Stimulated activated CD4-positive, alpha-beta T cell treated with anti-CD3 and anti-CD28 coated beads, TNF-alpha, amount 100 ng/mL, for 1 hour (primary cell): ENCODE measurements at places on chromosomes 12 and 14.
A peak's percentile ranks its signal among the peaks of the same experiment; 100 is the strongest.

DNA sequence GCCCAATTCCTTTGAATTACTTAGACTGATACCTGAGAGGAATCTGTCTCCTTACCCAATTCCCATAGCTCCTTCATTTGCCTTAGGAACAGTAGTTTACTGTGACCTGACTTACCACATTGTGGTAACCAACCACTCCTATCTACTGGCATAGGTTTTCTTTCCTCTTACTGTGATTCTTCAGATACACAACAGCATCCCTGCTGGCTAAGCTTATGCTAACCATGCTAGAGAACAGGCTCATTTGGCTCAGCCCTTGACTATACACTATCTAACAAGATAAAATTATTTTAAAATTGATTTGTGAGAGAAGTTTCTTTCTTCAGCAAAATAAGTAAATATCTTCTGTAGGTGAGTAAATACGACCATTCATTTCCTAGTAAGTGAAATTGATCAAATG lies 320.4 kb upstream of the DDHD1 start:
- DNase-seq = no peak

DNA sequence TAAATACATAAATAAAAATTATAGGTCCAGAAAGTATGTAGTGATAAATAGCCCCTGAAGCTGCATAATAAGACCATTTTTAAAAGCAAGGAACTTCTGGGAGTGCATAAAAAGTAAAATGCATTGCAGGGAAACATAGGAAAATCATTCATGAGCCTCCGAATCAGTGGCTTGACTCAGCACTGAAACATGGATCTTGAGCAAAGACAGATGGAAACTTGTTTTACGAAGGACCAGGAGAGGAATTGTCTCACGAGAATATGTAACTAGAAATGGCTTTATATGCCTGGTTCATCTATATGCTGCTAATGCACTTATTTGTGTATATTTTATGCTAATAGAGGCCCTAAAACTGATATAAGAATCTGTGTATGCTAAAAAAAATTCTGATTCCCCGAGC lies 14.7 kb downstream of the TMEM30B start:
- DNase-seq = no peak

DNA sequence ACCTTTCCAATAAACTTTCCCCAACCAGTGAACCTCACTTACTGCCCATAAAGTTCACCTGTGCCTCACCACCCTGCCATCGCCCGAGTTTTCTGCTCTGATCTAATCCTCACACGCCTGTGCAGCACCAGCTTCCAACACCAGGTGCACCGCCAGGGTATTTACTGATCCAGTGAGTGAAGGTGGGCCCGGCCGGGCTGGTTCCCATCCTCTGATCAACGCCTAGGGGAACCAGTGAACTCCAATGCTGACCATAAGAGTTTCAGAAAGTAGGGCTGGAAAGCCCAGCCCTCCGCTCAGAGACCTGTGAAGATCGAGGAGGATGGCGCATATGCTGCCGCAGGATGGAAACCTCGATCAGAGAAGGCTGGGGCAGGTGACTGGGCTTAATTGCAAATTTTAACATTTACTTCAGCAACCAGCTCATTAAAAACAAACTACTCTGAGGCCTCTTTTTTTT lies 685 bp upstream of the MYL6B start:
- no peak for DNase-seq

DNA sequence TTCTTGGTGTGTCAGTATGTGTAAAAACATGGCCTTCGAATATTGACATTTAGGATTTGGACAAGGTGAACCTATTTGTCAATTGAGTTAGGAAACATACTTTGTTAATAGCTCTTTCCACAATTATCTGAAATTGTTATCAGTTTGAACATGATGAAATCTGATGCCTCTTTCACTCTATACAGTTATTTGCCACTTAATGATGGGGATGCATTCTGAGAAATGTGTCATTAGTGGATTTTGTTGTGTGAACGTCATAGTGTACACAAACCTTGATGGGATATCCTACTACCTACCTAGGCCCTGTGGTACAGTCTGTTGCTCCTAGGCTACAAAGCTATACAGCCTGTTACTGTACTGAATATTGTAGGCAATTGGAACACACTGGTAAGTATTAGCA lies 4.8 kb downstream of the TULP3 start:
- DNase-seq = no peak

- DNase-seq = no peak
These were observed 58.5 kb upstream of the PRICKLE1 start for GRCh38 chr12:42648061-42648460.

DNA sequence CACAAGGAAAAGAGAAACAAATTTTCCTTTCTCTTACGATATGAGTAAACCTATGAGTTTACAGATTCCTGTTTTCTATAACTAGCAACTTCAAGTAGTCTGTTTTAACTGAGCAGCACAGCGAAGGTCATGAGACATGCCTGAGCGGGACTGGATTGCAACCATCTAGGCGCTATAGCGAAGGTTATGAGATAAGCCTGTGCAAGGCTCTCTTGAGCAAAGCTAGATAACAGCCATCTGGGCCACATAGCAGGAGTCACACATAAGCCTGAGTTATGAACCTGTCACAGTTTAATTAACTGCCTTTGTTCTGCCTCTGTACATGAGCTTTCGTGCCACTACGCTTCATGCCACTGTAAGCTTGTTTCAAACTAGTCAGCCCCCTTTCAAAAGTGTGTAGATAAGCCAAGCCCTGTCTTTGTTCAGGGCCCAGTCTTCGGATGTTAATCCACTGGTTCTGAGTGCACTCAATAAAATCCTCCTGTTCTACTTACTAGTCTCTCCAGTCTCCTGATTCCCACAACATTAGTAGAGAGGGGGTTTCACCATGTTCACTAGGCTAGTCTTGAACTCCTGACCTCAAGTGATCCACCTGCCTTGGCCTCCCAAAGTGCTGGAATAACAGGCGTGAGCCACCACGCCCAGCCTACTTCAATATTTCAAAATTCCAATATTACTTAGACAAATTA lies 47.1 kb downstream of the SEC23A start:
- DNase-seq = no peak

DNA sequence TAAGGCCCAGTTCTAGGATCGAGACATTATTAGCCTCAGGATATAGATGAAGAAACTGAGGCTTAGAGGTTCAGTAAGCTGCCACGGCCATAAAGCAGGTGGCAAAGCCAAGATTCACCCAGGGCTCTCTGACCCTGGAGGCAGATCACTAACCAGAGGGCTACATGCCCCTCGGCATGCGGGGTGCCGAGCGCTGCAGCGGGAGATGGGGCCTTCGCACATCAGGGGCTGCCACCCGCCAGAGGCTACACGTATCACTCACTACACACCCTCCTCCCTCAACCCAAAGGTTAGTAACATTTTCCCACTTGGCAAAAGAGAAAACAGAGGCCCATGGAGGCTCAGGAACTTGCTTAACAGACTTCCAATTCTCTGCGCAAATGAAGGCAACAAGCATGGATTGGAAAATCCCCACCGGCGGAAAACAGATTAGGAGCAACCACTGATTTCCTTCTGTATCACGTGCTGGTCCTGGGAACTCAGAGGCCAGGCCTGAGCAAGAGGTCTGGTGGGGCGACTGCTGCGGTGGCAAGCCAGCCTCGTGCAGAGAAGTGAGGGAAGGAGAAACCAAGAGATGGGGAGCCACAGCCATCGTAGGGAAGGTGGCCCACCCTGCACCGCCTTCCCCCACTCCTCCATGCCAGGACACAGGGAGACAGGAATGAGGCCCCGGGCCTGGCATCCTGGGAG lies 6.0 kb downstream of the CCDC85C start:
- no peak for DNase-seq

- DNase-seq = no peak
These were observed 114.9 kb downstream of the PIWIL1 start for GRCh38 chr12:130452546-130452945.

DNA sequence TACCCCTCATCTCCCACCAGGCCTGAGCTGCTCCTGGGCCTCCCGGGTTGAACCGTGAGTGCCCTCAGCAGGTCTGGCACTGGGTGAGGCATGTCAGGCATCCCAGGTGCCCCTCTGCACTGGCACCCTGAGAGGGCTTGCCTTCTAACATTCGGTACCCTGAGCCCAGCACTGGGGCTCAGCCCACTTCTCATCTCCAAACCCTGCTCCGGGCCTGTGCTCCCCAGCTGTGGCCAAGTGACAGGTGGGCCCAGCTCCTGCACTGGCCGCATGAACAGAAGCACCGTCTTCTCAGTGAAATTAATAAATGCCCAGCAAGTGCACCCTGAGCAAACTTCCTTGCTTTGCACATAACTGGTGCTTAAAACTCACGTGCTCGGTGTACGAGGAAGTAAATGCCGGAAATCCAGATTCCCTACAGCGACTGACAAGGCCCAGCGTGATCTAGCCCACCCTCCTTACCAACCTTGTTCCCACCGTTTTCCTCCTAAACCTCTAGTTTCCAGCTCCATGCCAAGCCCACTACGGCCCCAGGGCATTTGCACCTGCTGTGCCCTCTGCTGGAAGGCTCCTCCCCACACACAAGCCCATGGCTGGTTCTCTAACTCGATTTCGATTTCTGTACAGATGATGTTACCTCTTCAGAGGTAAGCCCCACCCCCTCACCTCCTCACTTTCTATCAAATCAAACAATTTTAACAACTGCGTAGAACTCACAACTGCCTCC lies 115.2 kb upstream of the NCOR2 start:
- no peak for DNase-seq

DNA sequence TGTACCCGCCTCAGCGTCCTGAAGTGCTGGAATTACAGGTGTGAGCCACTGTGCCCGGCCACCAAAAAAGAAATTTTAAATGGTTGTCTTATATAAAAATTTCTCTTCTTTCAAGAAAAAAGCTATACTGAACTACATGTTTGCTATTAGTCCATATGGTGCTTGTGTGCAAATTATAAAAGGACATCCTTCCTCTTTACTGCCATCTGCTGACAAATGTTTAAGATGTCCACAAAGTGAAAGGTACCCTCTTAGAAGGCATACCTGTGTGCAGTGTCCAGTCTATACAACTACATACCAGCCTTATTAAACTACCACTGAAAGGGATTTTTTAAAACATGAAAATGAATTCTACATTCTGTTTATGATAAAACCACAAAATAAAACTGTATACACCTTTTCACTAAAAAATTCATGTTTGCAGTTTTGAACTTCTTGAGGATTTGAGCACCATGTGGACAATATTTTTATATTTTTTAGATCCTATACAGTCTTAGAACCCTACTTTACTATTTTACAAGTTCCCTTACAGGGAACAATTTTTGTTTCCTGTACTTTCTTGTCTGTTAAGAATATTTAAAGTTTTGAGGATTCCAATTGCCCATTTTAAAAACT lies 32.8 kb upstream of the TOMM20L start:
- DNase-seq = no peak

GRCh38 chr12:48156652-48157017 lies 680 bp downstream of the ASB8 start:
- DNase-seq = no peak

- DNase-seq = no peak
These were observed 79.1 kb upstream of the BCL2L14 start for GRCh38 chr12:11991604-11992003.

GRCh38 chr12:43737646-43738045 lies 20.9 kb downstream of the PUS7L start:
- DNase-seq = no peak

- DNase-seq = no peak
These were observed 159.5 kb downstream of the METTL25 start for GRCh38 chr12:82517808-82518207.

GRCh38 chr12:75482646-75483045 lies 2.1 kb downstream of the GLIPR1 start:
- no peak for DNase-seq

GRCh38 chr12:50620978-50621360 lies 116.2 kb downstream of the DIP2B start:
- no peak for DNase-seq

- no peak for DNase-seq
These were observed 343.9 kb downstream of the LRFN5 start for GRCh38 chr14:41950428-41951151.

- DNase-seq = no peak
These were observed 335.6 kb downstream of the SNAPC1 start for GRCh38 chr14:62097824-62098223.

- DNase-seq = no peak
These were observed 105.2 kb upstream of the RPH3A start for GRCh38 chr12:112686373-112686772.

GRCh38 chr12:123271001-123271668 lies 521 bp downstream of the CDK2AP1 start:
- DNase-seq = peak; percentile 55

- no peak for DNase-seq
These were observed 155.8 kb downstream of the TPH2 start for GRCh38 chr12:72094490-72094889.

DNA sequence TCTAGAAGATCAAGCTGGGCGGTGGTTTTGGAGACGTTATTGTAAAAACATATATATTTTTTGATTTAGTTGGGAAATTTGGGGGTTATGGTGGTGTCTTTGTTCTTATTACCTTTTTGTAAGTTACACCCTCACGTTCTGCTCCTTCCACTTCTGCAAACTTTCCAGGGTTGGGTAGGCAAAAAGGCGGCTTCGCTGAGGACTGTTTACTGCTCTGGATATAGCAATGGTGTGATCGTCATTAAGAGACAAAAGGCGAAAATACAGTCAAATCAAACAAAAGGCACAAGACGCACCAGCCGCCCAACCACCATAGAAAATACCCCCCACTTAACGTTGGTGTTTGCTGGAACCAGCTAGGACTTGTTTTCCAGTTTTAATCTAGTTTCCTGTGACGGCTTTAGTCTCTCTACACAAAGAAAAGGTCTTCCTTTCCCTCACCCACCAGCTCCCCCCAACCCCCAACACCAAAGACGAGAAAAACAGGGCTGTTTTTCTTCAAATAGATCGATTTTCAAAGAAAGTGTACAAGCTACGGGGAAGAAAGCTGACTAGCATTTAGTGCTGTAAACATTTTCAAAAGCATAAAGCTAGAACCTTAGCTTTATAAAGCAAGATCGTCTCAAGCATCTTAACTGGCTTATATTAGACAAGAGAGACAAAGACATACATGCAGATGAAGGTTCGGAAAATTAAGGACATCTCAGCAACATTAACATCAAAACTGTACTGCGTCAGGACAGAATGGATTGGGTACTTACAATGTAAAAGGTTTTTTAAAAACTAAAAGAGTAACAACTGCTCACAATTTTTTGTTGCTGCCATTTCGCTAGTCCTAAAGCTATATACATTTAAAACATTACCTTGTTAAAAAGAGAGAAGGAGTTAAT lies 2.0 kb upstream of the SETD1B start:
- DNase-seq = no peak

GRCh38 chr12:131923260-131923659 lies 5.8 kb upstream of the PUS1 start:
- DNase-seq = no peak

DNA sequence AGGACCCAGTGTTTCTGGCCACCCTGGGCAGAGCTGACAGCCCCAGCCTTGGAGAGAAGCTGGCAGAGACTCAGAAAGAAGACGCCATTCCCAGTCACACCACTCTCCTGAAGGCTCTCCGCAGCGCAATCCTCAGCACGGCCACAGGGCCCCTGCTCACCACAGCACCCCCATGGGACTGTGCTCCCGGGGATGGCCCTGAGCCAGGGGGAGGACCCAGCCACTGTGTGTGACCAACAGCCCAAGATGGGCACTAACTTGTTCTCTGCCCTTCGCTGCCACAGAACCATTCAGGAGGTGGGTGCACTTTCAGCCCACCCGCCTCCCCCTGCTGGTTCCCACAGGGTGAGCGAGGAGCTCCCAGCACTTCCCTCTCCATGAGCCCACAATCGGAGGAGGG lies 57.1 kb downstream of the CCNK start:
- no peak for DNase-seq

GRCh38 chr14:99946652-99947489 lies 118.4 kb upstream of the EVL start:
- peak; percentile 53 for DNase-seq
